ENCODE measurements at places on chromosomes 13 and 19. TPM values are rescaled to one million over a fixed set of nuclear protein-coding genes. Genes with fewer than 3 reads are reported as not detected.

TMEM150B gene
- not detected for total RNA-seq

VSIG10L gene
- 1.4 TPM for total RNA-seq

SHD gene
- not detected for total RNA-seq

CEACAM19 gene
- total RNA-seq = 1.9 TPM

CYP2S1 gene
- total RNA-seq = 0.75 TPM

HSPB6 gene
- 0.40 TPM for total RNA-seq

COL5A3 gene
- 2.6 TPM for total RNA-seq

LIM2 gene
- total RNA-seq = not detected

PBX4 gene
- total RNA-seq = 6.6 TPM

SPINT2 gene
- not detected for total RNA-seq

KASH5 gene
- total RNA-seq = 1.0 TPM

Data from A375 (cell line).